Sigmoid colon (tissue), 7 donors: ENCODE measurements at places on chromosomes 12 and 14. TPM values are rescaled to one million over a fixed set of nuclear protein-coding genes. Genes with fewer than 3 reads are reported as not detected.

GRCh38 chr12:61891632-61892031 is 368.6 kb upstream of the USP15 start:
- DNase-seq: no peak
- H3K27ac ChIP-seq: no peak overlapping the region
- no peaks in the 10 kb centered on the region for H3K36me3 ChIP-seq

GRCh38 chr14:96062010-96062409 is 22.8 kb downstream of the C14orf132 start:
- no peak overlapping the region for H3K4me3 ChIP-seq
- no peak for DNase-seq
- no peak overlapping the region for H3K27ac ChIP-seq
- H3K4me1 ChIP-seq: peaks cover 30% of the 10 kb centered on the region

DNA sequence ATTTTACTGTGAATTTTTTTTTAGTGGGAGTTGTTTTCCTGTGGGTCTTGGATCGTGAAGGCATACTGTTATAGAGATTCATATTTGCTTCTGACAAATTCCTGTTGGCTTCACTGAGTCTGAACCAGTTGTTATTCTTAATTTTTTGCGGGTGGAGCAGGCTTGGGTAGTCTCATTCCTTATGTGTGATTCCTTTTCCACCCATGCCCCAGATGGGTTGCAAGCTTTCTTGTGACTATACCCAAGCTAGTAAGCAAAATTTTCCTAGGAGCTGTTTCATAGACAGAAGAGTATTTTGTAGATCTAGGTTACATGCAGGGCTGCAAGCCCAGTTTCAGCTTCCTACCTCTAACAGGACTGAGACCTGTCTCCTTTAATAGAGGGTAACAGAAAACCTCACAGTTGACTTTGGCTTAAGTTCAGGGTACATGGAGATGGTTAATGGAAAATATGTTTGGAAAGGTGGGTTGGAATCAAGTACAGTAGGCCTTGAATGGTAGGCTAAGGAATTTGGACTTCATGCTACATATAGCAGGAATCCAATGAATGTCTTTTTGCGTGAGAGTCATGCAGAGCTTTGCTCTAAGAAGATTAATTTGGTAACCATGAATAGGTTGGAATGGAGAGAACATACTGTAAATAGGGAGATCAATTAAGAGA is 29.0 kb downstream of the TRMT5 start:
- no peak for DNase-seq
- no peak overlapping the region for H3K27ac ChIP-seq
- no peaks in the 10 kb centered on the region for H3K27me3 ChIP-seq
- H3K36me3 ChIP-seq: no peaks in the 10 kb centered on the region

GRCh38 chr12:117093918-117094630 is 5.1 kb downstream of the TESC start:
- H3K27me3 ChIP-seq: peaks cover 10% of the 10 kb centered on the region
- no peak overlapping the region for H3K4me3 ChIP-seq

DNA sequence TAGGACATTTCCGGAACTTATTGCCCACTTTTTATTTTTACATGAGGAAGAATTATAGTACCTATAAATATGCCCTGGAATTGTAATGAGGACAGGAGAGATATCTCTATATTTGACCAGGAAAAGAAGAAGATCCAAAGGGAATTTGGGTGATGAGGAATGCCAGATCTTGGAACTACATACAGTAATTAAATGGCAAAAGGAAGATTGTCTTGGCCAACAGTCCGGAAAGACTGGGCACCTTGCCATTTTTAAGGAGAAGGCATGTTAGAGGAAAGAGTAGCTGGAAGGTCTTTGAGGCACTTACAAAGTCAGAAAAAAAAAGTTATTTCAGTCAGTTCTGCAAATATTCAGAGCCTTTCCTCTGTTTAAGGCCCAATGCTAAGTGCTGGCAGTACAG is 616.4 kb downstream of the MED13L start:
- no peaks in the 10 kb centered on the region for H3K27me3 ChIP-seq
- no peaks in the 10 kb centered on the region for H3K36me3 ChIP-seq
- DNase-seq: no peak
- peaks cover 10% of the 10 kb centered on the region for H3K4me1 ChIP-seq

DNA sequence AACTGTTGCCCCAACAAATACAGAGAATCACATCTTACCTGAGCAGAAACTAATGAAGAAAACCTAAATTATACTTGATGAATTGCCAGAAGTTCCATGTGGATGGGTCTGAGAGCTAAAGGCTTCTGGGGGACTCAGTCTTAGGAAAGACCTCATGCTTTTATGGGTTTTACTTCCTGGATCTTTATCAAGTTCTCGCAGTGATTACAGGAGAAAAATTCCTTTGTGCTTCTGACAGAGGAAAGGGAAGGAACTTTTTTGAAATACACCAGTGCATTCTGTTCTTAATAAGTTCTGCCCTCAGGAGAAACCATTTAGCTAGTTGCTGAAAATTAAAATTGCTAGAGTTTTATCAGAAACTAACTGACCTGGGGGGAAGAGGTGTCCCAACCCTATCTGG is 203.9 kb upstream of the KITLG start:
- H3K36me3 ChIP-seq: no peaks in the 10 kb centered on the region
- H3K4me3 ChIP-seq: no peak overlapping the region
- H3K4me1 ChIP-seq: no peaks in the 10 kb centered on the region
- no peak overlapping the region for H3K27ac ChIP-seq
- H3K27me3 ChIP-seq: no peaks in the 10 kb centered on the region
- no peak for DNase-seq

- DNase-seq: no peak
- no peak overlapping the region for H3K4me3 ChIP-seq
- no peak overlapping the region for H3K27ac ChIP-seq
- no peaks in the 10 kb centered on the region for H3K36me3 ChIP-seq
Measured at GRCh38 chr12:131242741-131243496, 289.2 kb downstream of the ADGRD1 start.

DNA sequence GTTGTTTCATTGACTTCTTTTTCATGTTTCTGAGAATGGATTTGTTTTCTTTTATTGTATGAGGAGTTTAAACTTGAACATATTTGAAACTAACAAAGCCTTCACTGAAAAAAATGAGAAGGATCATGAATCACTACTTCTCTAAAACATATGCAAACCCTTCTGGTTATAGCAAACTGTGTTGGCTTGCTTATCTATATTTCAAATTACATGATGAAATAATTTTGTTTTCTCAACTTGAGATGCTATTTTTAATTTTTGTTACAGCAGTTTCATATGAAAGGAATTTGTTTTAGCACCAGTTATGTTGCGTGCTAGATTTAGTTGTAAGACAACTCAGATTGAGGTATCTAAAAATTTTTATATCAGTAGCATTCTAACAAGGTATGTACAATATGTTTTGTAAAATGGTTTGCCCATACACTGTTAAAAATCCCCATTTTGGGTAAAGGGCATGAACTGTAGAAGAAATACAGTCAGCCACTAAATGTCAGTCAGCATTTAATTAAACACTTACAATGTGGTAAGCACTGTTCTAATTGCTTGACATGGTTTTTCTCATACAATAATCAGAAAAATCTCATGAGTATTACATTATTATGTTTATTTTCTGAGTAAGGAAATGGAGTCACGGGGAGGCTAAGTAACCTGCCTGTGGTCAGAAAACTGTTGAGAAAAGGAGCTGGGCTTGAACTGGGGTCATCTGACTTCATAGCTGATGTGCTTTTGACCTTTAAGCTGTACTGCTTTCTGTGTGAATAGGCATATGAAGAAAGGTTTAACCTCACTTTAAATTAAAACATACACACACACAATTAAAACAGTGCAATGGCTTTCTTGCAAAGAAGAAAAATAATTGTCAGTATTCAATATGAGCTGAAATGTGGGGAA is 105.7 kb downstream of the PLEKHA5 start:
- no peak overlapping the region for H3K4me3 ChIP-seq
- DNase-seq: no peak
- H3K27me3 ChIP-seq: no peaks in the 10 kb centered on the region
- peak overlapping the region; percentile 57 for H3K27ac ChIP-seq

DNA sequence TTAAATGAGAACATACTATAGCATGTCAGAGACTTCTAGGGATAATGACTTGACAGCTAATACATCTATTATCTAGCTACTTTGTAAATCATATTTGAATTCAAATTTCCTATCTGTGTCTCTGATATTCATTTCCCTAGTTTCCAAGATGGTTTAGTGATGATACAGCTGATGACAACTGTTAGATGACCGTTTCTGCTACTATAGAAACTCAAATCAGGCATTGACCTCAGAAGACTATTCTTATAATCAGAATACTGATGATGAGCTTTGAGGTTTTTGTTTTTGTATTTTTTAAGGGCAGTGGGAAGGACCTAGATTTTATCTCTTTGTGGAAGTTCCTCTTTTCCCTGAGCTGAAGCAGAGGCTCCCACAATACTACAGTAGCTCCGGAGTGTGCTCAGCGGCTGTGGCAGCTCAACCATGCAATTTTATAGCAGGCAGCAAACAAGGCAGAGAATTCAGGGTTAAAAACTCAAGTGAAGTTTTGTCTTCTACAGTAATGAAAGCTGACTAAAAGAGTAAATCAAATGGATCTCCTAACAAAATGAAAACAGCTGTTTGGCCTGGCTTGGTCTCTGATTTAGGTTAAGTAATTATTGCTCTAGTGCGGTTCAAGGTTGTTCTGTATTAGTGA is 145.1 kb downstream of the SLC25A21 start:
- H3K4me3 ChIP-seq: no peak overlapping the region
- no peaks in the 10 kb centered on the region for H3K4me1 ChIP-seq
- no peaks in the 10 kb centered on the region for H3K36me3 ChIP-seq
- H3K27ac ChIP-seq: no peak overlapping the region
- no peaks in the 10 kb centered on the region for H3K27me3 ChIP-seq

GRCh38 chr12:86213012-86213411 is 43.2 kb downstream of the MGAT4C start:
- no peaks in the 10 kb centered on the region for H3K4me1 ChIP-seq
- H3K4me3 ChIP-seq: no peak overlapping the region
- no peak for DNase-seq
- no peaks in the 10 kb centered on the region for H3K36me3 ChIP-seq
- no peaks in the 10 kb centered on the region for H3K27me3 ChIP-seq

- peaks cover 5% of the 10 kb centered on the region for H3K27me3 ChIP-seq
- H3K27ac ChIP-seq: no peak overlapping the region
- H3K4me3 ChIP-seq: no peak overlapping the region
Measured at GRCh38 chr14:100312877-100313400, 6.7 kb upstream of the SLC25A29 start.

- H3K27me3 ChIP-seq: peaks cover 6% of the 10 kb centered on the region
- peak overlapping the region; percentile 81 for H3K4me3 ChIP-seq
- DNase-seq: peak; percentile 66
- H3K27ac ChIP-seq: no peak overlapping the region
Measured at GRCh38 chr12:80936353-80936641, 1.4 kb downstream of the LIN7A start.

GRCh38 chr12:54602661-54603060 is 14.2 kb upstream of the PPP1R1A start:
- no peaks in the 10 kb centered on the region for H3K4me1 ChIP-seq
- no peaks in the 10 kb centered on the region for H3K27me3 ChIP-seq
- no peak for DNase-seq
- H3K27ac ChIP-seq: no peak overlapping the region
- H3K36me3 ChIP-seq: no peaks in the 10 kb centered on the region
- no peak overlapping the region for H3K4me3 ChIP-seq

GRCh38 chr12:59393506-59393905 is 202.3 kb upstream of the SLC16A7 start:
- no peaks in the 10 kb centered on the region for H3K36me3 ChIP-seq
- H3K27ac ChIP-seq: no peak overlapping the region
- no peak for DNase-seq
- no peaks in the 10 kb centered on the region for H3K27me3 ChIP-seq
- no peaks in the 10 kb centered on the region for H3K4me1 ChIP-seq
- H3K4me3 ChIP-seq: no peak overlapping the region

- H3K27ac ChIP-seq: no peak overlapping the region
- no peak overlapping the region for H3K4me3 ChIP-seq
- H3K27me3 ChIP-seq: no peaks in the 10 kb centered on the region
Measured at GRCh38 chr12:43694879-43695278, 63.7 kb downstream of the PUS7L start.

DNA sequence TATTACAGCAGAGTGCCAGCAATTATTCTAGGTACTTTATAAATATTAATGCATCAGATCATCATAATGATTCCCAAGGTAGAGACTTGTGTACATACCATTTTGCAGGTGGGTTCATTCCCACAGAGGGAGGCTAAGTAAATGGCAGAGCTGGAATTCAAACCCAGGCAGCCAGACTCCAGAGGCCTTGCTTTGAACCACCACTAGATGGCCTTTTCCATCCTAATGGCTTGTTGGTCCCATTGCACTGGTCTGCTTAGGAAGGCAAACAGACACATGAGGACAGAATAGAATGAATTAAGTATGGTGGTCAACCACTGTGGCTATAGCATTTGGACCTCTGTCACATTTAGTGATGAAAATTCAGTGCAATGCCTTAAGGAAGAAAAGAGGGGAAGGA is 158.7 kb downstream of the METTL25 start:
- H3K4me3 ChIP-seq: no peak overlapping the region
- no peak for DNase-seq
- no peak overlapping the region for H3K27ac ChIP-seq
- H3K36me3 ChIP-seq: no peaks in the 10 kb centered on the region
- H3K27me3 ChIP-seq: no peaks in the 10 kb centered on the region

- DNase-seq: peak; percentile 88
- no peaks in the 10 kb centered on the region for H3K36me3 ChIP-seq
- peak overlapping the region; percentile 98 for H3K4me3 ChIP-seq
- no peaks in the 10 kb centered on the region for H3K27me3 ChIP-seq
Measured at GRCh38 chr14:52950410-52950897, 396 bp downstream of the FERMT2 start.

- no peak overlapping the region for H3K27ac ChIP-seq
- no peaks in the 10 kb centered on the region for H3K27me3 ChIP-seq
- H3K4me1 ChIP-seq: peaks cover 26% of the 10 kb centered on the region
- no peak for DNase-seq
- no peaks in the 10 kb centered on the region for H3K36me3 ChIP-seq
Measured at GRCh38 chr14:25009891-25010290, 40.1 kb downstream of the STXBP6 start.

- H3K27me3 ChIP-seq: no peaks in the 10 kb centered on the region
- peak overlapping the region; percentile 33 for H3K27ac ChIP-seq
- no peaks in the 10 kb centered on the region for H3K36me3 ChIP-seq
- no peak overlapping the region for H3K4me3 ChIP-seq
Measured at GRCh38 chr12:124553862-124554428, 13.5 kb downstream of the NCOR2 start.

DNA sequence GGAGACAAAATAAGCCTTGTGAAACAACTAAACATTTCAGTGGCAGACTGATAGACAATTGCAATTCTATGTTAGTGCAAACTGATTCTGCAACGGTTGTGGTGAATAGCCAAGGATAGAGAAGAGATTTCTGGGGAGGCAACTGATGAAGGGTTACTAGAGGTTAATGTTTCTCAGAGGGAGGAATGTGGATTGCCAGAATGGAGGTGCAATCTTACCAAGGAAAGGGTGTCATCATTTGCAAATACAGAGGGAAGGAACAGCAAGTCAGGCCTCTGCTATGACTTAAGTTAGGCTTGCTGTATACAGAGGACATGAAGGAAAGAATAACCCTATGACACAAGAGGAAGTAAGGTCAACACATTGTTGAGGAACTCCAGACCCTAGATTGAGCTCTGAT is 35.8 kb downstream of the CCDC175 start:
- no peaks in the 10 kb centered on the region for H3K27me3 ChIP-seq
- no peaks in the 10 kb centered on the region for H3K4me1 ChIP-seq
- H3K4me3 ChIP-seq: no peak overlapping the region
- DNase-seq: no peak
- no peaks in the 10 kb centered on the region for H3K36me3 ChIP-seq
- H3K27ac ChIP-seq: no peak overlapping the region

Gene PRIMA1
- 5.3 TPM for total RNA-seq

Gene GPR132
- 2.1 TPM for total RNA-seq

Gene AQP6
- total RNA-seq: 0.83 TPM

Gene KLHDC1
- 12.8 TPM for total RNA-seq

Gene METTL1
- 12.2 TPM for total RNA-seq

Gene RBM23
- total RNA-seq: 543 TPM

Gene POTEG
- total RNA-seq: not detected

Gene BATF
- total RNA-seq: 2.3 TPM

Gene PMCH
- not detected for total RNA-seq

Gene KLRC4
- not detected for total RNA-seq

Gene CLEC7A
- total RNA-seq: 11.1 TPM
